Stimulated activated CD8-positive, alpha-beta memory T cell treated with anti-CD3 and anti-CD28 coated beads, Interleukin-4, amount 100 ng/mL, for 24 hours (primary cell): ENCODE measurements at places on chromosomes 7 and 10.

DNA sequence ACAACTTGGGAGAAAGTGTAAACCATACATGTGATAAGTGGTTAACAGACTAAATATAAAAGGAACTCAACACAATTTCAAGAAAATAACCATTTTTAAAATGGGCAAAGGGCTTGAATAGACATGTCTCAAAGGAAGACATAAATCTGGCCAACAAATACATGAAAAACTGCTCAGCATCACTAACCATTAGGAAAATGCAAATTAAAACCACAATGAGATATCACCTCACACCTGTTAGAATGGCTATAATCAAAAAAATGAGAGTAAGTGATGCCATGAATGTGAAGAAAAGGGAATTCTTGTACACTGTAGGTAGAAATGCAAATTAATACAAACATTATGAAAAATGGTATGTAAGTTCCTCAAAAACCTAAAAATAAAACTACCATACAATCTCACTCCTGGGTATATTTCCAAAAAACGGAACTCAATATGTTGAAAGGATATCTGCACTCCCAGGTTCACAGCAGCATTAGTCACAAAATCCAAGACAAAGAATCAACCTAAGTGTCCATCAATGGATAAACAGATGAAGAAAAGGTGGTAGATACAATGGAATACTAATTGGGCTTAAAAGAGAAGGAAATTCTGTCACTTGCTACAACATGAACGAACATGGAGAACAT is 5.6 kb downstream of the SNX13 start:
- DNase-seq = no peak

- DNase-seq = no peak
Measured at GRCh38 chr7:128738570-128739047, 550 bp upstream of the CALU start.

GRCh38 chr7:64310426-64310825 is 3.3 kb upstream of the ZNF736 start:
- no peak for DNase-seq

- no peak for DNase-seq
Measured at GRCh38 chr10:79353000-79353406, 5.7 kb downstream of the PPIF start.
